ENCODE measurements at places on chromosomes 6 and 20.

DNA sequence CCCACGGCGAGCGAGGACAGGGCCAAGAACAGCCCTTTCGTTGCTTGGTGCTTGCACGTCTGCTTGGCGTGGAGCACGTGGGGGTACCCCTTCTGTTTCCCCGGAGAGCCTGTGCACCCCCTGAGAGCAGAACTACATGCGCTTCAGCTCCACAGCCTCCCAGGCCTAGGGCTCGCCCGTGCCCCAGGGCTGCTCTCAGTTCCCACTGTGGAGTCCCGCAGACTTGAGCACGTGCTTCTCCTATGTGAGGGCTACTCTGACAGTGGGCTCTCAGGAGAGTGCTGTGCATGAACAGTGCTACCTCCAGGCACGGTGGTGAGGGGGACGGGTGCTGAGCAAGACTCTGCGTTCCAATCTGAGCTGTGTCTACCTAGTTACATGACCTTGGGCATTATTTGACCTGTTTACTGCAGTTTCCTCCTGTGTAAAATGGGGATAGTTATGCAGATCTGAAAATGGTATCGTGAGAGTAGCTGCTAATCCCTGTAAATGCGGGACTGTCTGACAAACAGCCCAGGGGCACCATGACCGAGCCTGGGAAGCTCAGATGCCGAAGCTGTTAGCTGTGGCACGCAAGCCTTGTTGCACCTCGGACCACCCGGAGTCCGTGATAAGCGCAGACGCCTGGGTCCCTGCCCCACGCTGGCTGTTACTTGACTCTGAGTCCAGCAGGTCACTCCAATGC lies 82.4 kb downstream of the IRF4 start:
- DNase-seq: no peak

GRCh38 chr20:63454731-63455567 lies 17.5 kb downstream of the KCNQ2 start:
- peak; percentile 63 for DNase-seq

GRCh38 chr6:7859591-7859990 lies 51.0 kb downstream of the TXNDC5 start:
- DNase-seq: peak; percentile 51

- DNase-seq: no peak
Observed at GRCh38 chr6:108105571-108105970, 31.0 kb upstream of the OSTM1 start.

- DNase-seq: no peak
Observed at GRCh38 chr20:35010405-35011192, 54.9 kb downstream of the MYH7B start.

GRCh38 chr6:119339941-119340456 lies 9.6 kb downstream of the MAN1A1 start:
- no peak for DNase-seq

GRCh38 chr6:150877928-150878327 lies 12.4 kb downstream of the MTHFD1L start:
- DNase-seq: no peak

Data from NCI-H2081 (cell line).